ENCODE measurements at places on chromosomes 7 and 10.
A peak's percentile ranks its signal among the peaks of the same experiment; 100 is the strongest.

DNA sequence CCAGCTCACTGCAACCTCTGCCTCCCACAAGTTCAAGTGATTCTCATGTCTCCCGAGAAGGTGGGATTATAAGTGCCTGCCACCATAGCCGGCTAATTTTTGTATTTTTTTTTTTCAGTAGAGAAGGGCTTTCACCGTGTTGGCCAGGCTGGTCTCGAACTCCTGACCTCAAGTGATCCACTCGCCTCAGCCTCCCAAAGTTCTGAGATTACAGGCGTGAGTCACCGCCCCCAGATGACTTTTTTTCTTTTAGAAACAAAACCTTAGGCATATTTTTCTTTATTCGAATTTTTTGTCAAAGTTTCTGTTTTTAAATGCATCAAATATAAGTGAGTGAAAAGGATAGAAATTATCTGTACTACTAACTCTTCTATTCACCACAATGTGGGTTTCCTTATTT lies 113.1 kb downstream of the LRRC4 start:
- no peak for DNase-seq

GRCh38 chr10:43408331-43408709 lies 666 bp downstream of the HNRNPF start:
- no peak for DNase-seq

DNA sequence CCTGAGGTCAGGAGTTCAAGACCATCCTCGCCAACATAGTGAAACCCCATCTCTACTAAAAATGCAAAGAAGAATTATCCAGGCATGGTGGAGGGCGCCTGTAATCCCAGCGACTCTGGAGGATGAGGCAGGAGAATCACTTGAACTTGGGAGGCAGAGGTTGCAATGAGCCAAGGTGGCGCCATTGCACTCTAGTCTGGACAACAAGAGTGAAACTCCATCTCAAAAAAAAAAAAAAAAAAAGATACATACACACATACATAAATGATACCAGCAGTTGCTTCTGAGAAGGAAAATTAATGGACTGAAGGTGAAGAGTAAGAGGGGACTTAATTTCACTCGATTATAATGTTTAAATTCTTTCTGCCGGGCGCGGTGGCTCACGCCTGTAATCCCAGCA lies 40.2 kb upstream of the PAX2 start:
- no peak for DNase-seq

- DNase-seq: no peak
Measured at GRCh38 chr10:90816466-90816865, 41.4 kb downstream of the HTR7 start.

- DNase-seq: no peak
Measured at GRCh38 chr7:149854611-149855360, 16.6 kb downstream of the ZNF862 start.

GRCh38 chr7:18974803-18975202 lies 142.6 kb downstream of the TWIST1 start:
- no peak for DNase-seq

GRCh38 chr10:70296406-70296899 lies 12.6 kb upstream of the NPFFR1 start:
- no peak for DNase-seq

- DNase-seq: no peak
Measured at GRCh38 chr7:115038158-115038557, 116.3 kb downstream of the MDFIC start.

DNA sequence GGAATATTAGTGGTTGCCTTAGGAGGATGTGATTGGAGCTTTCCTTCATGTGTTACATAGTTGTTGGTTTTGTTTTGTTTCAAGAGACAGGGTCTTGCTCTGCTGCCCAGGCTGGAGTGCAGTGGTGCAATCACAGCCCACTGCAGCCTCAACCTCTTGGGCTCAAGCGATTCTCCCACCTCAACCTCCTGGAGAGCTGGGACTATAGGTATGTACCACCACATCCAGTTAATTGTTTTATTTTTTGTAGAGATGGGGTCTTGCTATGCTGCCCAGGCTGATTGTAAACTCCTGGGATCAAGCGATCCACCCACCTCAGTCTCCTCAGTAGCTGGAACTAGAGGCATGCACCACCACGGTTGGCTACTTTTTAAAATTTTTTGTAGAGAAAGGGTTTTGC lies 86.1 kb downstream of the RABGEF1 start:
- DNase-seq: no peak

DNA sequence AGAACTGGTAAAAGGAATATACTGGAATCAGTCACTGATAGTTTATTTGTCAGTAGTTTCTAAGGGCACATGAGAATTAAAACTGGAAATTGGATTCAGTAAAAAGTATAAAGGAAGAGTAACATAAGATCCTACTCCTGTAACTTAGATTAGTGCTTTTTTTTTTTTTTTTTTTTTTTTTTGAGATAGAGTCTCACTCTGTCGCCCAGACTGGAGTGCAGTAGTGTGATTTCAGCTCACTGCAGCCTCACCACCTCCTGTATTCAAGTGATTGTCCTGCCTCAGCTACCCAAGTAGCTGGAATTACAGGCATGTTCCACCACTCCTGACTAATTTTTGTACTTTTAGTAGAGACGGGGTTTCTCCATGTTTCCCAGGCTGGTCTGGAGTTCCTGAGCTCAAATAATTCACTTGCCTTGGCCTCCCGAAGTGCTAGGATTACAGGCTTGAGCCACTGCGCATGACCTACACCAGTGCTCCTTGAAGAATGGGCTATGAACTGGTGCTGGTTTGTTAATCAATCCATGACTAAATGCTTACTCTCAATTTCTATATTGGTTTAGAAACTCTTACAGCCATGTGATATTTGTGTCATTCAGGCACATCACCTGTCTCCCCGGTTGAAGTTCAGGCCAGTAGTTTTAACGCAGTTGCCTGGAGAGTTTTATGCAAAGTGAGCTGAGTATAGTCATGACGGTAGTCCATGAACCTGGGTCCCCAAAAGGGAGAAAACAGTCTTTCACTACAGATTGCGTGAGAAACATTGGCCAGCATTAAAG lies 65.0 kb downstream of the ZEB1 start:
- DNase-seq: peak; percentile 23

DNA sequence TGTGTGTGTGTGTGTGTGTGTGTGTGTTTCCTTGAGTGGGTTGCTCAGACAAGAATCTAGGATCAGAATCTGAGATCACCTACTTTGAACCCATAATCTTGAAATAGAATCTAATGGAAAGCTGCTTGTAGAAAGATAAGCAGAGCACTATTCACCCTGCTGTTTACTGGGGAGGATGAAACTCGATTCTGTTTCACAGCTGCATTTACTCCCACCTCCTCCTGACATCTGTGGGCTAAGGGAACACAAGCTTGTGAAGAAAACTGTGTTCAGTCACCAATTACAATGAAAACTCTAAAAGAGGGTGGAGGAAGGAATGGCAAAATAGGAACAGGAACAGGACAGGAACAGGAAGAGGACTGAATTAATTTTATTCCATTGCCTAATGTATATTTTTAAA lies 269.5 kb downstream of the TSPAN12 start:
- DNase-seq: no peak

- DNase-seq: no peak
Measured at GRCh38 chr10:47370015-47370767, 13.9 kb downstream of the ZNF488 start.

GRCh38 chr10:120987359-120987758 lies 136.2 kb downstream of the WDR11 start:
- DNase-seq: no peak

DNA sequence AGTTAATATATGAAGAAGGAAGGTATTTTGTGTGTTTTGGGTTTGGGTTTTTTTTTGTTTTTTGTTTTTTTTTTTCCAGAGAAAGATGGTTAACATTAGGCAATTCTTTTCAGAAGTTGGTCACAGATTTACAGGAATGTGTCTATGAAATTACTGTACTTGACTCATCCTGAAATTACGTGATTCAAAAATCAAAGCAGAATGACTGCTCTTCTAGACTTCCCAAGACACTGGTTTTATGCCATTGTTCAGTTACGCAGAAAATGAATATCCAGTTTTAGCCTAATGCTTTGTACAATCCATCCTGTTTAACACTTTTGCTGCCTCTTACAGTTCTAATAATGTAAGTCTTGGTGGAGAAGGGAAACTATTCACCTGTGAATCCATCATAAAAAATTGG lies 39.7 kb upstream of the CELF2 start:
- DNase-seq: no peak

- no peak for DNase-seq
Measured at GRCh38 chr7:28389504-28390395, 22.6 kb upstream of the CREB5 start.

- DNase-seq: no peak
Measured at GRCh38 chr7:16905300-16906044, 23.7 kb upstream of the AGR3 start.

DNA sequence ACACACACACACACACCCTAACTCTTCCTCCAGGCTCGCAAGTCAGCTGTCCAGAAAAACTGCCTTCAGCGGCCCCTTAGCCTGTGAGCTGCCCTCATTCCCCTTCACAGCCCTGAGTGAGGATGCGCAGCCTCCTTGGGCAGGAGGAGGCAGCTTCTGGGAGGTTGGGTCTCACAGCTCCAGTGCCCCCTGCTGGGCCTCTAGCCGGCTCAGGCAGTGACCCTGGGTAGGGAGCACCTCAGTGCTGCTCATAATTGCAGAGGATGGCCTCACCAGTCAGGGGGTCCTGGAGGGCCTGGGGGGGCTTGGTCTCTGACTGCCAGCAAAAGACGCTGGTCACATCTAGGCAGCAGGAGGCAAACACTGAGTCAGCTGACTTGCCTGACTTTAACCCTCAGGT lies 43.7 kb downstream of the ZNF273 start:
- peak; percentile 14 for DNase-seq

GRCh38 chr7:131956864-131957263 lies 400.4 kb upstream of the PODXL start:
- no peak for DNase-seq

DNA sequence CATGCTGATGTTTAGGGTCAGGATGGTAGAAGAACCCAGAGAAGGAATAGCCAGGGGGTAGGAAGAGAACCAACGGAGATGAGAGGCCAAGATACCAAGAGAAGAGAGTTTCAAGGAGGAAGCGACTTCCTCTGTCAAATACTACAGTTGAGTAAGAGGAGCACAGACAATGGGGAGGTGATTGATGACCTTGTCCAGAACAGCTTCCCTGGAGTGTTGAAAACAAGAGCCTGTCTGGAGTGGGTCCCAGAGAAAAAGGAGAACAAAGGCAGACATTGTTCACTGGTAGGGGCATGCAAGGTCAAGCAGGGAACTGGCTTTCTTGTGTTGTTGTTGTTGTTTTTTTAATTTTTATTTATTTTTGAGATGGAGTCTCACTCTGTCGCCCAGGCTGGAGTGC lies 9.6 kb upstream of the TRIM56 start:
- DNase-seq: no peak

- DNase-seq: no peak
Measured at GRCh38 chr10:12348294-12348869, 965 bp upstream of the CAMK1D start.

GRCh38 chr7:23955145-23955544 lies 245.1 kb downstream of the STK31 start:
- DNase-seq: no peak

- DNase-seq: no peak
Measured at GRCh38 chr10:79943871-79944270, 5.0 kb downstream of the SFTPD start.

DNA sequence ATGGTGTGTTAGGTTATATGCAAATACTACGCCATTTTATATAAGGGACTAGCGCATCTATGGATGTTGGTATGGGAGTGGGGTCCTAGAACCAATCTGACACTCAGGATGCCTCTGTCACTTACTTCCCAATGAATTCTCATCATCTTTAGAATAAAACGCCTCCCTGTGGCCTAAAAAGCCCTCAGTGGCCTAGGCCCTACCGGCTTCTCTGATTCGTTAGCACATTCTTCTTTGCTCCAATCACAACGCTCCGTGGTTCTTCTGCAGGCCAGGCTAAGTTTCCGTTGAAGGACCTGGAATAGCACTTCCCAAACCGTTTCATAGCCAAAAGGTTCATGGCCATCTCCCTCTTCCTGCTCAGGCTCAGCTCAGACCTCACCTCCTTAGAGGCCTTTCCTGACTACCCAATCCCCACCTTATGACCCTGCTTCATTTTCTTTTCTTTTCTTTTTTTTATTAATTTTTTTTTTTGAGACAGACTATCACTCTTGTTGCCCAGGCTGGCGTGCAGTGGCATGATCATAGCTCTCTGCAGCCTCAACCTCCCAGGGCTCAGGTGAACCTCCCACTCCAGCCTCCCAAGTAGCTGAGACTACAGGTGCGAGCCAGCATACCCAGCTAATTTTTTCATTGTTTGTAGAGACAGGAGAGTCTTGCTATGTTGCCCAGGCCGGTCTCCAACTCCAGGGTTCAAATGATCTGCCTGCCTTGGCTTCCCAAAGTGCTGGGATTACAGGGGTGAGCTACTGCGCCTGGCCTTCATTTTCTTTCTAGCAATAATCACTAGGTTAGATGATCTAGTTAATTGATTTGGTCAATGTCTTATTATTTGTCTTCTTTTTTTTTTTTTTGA lies 24.5 kb upstream of the YWHAG start:
- DNase-seq: no peak

- no peak for DNase-seq
Measured at GRCh38 chr10:86936661-86937501, 20.5 kb downstream of the MMRN2 start.

DNA sequence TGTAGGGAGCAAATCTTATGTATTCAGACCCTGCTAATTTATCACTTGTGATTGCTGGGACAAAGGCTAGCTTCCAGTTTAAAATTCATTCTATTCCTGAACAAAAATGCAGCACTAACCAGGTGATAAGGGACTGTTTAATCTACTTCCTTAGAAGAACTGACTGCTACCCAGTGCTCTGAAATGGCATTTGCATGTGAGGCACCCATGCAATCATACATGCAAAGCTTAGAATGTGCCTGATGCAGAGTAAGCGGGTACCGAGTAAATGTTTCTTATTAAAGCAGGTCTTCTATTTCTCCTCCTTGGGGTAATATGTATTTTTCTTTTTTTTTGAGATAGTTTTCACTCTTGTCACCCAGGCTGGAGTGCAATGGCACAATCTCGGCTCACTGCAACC lies 54.5 kb downstream of the NEURL1 start:
- DNase-seq: peak; percentile 83

DNA sequence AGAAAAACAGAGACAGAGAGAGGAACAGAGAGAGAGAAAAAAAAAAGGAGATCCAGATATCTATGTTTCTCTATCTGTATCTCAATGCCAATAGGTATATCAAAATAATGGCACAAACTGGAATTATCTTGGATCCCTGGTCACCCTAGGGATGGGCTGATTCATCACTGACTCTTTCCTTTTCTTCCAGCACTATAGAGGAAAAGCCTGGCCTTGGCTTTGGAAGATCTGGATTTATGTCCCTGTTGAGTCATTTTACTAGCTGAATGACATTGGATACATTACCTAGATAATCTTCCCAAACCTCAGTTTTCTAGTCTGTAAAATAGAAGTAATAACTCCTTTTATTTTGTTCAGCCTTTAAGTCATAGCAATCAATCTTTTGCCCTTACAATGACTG lies 152.8 kb upstream of the GDF10 start:
- DNase-seq: no peak

DNA sequence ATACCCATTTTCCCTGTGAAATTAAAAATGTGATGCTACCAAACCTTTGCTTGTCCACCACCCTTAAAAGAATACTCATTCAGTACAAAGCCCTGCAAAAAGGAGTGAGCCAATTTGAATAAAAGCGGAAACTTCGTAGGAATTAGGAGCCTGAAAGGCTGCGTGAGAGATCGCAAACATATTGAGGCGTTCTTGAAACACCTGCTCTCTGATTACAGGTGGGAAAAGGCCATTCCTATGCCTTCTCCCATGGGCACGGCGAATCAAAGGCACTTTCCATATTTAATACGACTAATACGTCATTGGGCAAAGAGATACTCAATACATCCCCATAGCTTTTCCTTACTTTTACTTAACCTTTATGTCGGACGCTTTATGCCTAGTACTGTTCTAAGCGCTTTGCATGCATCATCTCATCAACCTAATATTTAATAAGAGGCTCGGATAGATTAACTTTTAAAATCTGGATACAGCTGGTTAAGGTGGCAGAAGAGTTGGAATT lies 30.9 kb upstream of the KMT2E start:
- no peak for DNase-seq
